SK-MEL-5 (cell line): ENCODE measurements at places on chromosomes 13 and 19. TPM values are rescaled to one million over a fixed set of nuclear protein-coding genes. Genes with fewer than 3 reads are reported as not detected.

The MEDAG gene
- total RNA-seq = not detected in 2 replicates

DNA sequence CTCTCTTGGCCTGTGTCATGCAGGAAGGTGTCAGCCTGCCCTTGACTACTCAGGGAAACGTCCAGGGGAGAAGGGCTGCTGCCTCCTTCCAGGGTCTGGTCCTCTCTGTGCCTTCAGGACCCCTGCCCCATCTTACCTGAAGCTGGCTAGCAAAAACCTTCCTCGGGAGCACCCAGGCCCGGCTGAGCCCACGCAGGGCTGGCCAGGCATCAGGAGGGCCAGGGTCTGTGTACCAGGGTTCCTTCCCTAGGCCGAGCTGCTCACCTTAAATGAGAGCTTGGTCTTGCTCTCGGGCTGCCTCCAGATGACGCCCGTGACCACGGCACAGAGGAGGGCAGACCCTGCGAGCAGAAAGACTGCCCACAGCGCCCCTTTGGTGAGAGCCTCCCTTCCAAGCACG, 78.6 kb downstream of the SLC7A1 start:
- no peak for DNase-seq

The LATS2 gene
- total RNA-seq = 12.9 and 13.0 TPM in 2 replicates

The MISP gene
- total RNA-seq = not detected in 2 replicates

The TMEM272 gene
- 1.2 and 1.8 TPM in 2 replicates for total RNA-seq

DNA sequence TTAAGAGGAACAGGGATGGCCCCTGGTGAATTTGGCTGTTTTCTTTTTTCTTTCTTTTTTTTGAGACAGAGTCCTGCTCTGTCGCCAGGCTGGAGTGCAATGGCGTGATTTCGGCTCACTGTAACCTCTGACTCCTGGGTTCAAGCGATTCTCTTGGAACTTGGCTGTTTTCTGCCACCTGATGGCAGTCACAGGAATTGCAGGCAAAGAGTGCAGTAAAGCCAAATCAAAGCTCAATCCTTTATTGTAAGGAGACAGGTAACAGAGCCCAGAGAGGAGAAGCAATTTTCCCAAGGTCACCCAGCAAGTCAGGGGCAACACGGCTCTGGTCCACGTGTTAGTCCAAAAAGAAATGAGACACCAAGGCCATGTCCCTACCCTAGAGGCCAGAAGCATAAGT, 6.2 kb downstream of the TINCR start:
- no peak for DNase-seq

GRCh38 chr13:36377826-36378468, 31.8 kb upstream of the SPART start:
- no peak for DNase-seq

The ASPDH gene
- not detected in 2 replicates for total RNA-seq

The RFPL4A gene
- not detected in 2 replicates for total RNA-seq

- no peak for DNase-seq
Observed at GRCh38 chr13:78625384-78625783, 22.0 kb upstream of the POU4F1 start.
